M059J (cell line): ENCODE measurements at places on chromosomes 4 and X. TPM values are rescaled to one million over a fixed set of nuclear protein-coding genes. Genes with fewer than 3 reads are reported as not detected.

Gene PAGE2B
- total RNA-seq, result not detected in 2 replicates

DNA sequence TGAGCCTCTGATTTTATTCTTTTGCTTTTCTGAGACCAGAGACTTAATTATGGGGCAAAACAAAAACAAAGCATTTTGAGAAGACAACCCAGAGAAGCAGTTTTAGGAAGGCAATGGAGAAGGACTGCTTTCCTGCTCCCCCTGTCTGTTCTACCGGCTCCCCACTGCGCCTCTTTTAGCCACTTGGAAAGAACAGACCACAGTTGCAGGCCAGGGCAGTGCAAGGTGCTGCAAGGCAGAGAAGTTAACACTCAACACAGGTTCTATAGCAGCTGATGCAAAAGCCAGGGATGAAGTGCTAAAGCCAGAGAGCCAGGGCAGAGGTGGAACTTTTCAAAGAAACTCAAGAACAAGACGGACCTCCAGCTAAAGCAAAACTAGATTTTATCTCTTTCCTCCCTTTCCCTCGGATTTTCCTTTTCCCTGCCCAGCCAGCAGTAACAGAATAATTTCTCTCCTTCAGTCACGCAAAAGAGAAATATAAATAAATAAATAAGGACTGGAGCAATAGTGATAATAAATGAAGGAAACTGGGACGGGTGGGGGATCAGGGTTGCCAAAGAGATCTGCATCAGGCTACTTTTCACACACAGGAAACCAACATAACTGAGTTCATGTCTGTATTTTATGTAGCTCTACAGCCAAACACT is 10.4 kb downstream of the SH3RF1 start:
- no peak for DNase-seq

- DNase-seq, result no peak
Measured at GRCh38 chrX:126342859-126343258, 176.8 kb upstream of the DCAF12L2 start.

- DNase-seq, result no peak
Measured at GRCh38 chr4:6907658-6908191, 1.9 kb upstream of the TBC1D14 start.

GRCh38 chr4:78748381-78748780 is 27.8 kb upstream of the BMP2K start:
- no peak for DNase-seq

- no peak for DNase-seq
Measured at GRCh38 chr4:182918791-182919302, 1.7 kb upstream of the DCTD start.

Gene SSX4B
- not detected in 2 replicates for total RNA-seq

DNA sequence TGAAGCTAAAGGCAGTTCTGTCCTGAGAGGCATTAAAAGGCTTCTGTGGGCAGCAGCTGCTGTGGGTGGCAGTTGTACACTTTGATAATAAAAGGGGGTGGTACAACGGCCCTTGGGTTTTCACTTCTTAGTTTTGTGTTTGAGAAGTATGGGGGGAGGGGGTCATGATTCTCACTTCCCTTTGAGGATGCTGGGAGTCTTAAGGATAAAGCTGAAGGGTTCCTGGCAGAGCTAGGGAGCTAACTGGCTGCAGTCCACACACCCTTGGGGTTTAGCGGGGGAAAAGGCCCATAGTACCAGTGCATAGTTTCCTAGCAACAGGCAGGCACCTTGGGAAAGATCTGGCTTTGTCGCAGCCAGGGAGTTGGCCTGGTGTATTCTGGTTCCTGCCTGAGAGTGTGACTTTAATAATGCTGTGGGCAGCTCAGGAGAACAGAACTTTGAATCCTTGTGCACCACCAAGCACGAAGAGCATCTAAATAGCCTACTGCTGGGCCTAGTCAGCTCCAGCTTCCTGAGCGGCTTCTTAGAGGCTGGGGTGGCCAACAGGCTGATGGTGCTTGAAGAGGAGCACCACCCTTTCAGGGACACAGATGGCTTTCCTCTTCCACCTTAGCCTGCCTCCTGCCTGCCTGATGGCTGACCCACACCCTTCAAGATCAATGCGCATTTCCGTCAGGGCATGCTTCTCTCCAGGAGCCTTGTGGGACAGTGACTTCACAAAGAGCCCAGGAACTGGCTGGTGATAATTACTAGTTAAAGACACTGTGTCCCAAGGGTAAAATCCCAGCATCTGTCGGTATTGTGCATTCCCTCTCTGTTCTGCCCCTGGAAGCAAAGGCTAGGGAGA is 12.5 kb downstream of the ZBTB33 start:
- DNase-seq, result no peak

Gene USP38
- total RNA-seq, result 13.9 and 19.6 TPM in 2 replicates

DNA sequence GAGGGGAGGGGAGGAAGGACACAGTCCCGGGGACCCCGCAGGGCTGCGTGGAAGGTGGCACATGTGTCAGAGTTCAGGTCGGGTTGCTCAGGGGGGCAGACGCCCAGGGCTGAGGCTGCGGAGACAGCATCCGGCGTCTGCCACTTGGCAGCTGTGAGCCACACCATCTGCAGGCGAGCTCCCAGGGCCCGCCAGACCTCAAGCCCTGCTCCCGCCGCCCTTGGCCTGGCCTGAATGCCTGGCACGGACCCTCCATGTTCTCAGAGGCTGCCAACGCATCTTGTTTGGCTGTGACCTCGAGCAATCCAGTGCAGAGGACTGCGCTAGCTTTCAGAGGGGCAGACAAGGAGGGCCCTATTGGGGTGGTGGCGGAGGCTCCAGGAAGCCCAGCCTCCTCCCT is 5.1 kb downstream of the BGN start:
- no peak for DNase-seq

Gene ITIH6
- total RNA-seq, result not detected in 2 replicates

DNA sequence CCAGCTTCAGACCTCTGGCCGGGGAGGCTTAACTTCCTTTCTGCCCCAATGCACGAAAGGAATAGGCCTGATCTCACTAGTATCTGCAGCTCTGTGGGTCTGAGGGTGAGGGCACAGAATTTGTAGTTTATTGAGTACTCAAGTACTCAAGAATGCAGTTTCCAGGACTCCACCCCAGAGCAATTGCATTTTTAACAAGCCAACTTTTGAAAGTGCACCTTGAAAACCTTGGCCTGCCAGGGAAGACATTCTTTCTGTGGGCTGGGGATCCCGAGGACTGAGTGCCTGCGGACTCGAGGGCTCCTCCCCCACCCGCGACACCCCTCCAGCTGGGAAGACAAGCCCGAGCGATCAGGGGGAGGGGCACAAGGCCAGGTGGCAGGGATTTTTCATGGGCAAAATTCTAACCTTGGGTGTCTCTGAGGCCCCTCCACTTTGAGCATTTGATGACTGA is 22.4 kb downstream of the RS1 start:
- DNase-seq, result no peak

Gene ANOS1
- 0.22 and 1.0 TPM in 2 replicates for total RNA-seq

Gene TRIM61
- not detected in 2 replicates for total RNA-seq

GRCh38 chrX:37824491-37825214 is 22.7 kb downstream of the DYNLT3 start:
- DNase-seq, result peak; percentile 7

- DNase-seq, result no peak
Measured at GRCh38 chr4:38193236-38193863, 233.2 kb downstream of the PTTG2 start.

Gene ZFYVE28
- total RNA-seq, result 3.3 and 4.0 TPM in 2 replicates
